ENCODE measurements at places on chromosomes 2 and 18. TPM values are rescaled to one million over a fixed set of nuclear protein-coding genes. Genes with fewer than 3 reads are reported as not detected.

PIEZO2 gene
- total RNA-seq, result not detected

DNA sequence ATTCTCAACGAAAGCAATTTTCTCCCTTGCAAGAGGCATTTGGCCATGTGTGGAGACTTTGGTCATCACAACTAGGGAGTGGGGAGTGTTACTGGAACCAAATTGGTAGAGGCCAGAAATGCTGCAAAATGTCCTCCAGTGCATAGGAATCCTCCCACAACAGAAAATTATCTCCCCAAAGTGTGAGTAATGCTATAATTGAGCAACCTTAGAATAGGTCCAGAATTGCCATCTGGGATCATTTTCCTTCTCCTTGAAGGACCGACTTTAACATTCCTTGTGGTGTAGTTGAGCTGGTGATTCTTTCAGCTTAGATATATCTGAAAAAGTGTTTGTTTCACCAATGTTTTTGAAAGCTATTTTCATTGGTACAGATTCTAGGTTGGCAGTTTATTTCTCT is 111.2 kb upstream of the SMIM21 start:
- no peak overlapping the region for H3K27ac ChIP-seq
- no peak overlapping the region for H3K4me3 ChIP-seq

ABCG8 gene
- total RNA-seq, result 0.09 TPM

CCDC195 gene
- not detected for total RNA-seq

DNA sequence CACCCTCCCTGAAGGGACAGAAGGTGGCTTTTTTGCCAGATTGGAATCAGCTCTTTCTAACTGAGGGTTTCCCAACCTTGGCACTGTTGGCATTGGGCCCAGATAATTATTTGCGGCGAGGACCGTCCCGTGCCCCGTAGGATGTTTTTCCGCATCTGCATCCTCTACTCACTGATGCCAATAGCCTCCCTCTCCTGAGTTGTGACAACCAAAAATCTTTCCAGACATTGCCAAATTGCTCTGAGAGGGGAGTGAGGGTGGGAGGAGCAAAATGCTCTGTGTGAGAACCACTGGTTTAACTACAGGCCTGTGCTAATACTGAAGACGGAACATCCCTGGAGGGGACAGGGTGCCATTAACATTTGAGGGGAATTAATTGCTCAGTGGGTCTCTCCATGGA is 33.6 kb upstream of the GLI2 start:
- H3K4me1 ChIP-seq, result no peaks in the 10 kb centered on the region
- no peak for DNase-seq
- no peak overlapping the region for H3K4me3 ChIP-seq
- no peak overlapping the region for H3K27ac ChIP-seq

APCDD1 gene
- total RNA-seq, result not detected

Measured in T-cell (primary cell).